ENCODE measurements at places on chromosomes 16 and 17.
A peak's percentile ranks its signal among the peaks of the same experiment; 100 is the strongest.

DNA sequence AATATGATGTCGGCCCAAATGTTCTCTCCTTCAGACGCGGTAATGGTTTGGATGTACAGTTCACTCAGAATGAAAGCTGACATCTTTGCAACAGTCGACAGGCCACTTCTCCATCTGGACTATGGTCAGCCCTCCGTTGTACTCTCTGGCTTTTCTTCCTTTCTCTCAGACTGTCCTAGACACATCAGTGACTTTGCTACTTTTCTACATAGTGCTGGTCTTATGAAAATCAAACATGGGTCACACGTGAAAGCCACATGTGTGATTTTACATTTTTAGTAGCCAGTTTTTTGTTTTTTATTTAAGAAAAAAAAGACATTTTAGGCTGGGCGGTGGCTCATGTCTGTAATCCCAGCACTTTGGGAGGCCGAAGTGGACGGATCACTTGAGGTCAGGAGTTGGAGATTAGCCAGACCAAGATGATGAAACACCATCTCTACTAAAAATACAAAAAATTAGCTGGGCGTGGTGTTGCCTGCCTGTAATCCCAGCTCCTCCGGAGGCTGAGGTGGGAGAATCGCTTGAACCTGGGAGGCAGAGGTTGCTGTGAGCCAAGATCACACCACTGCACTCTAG lies 644.1 kb downstream of the KCNJ2 start:
- DNase-seq: no peak

DNA sequence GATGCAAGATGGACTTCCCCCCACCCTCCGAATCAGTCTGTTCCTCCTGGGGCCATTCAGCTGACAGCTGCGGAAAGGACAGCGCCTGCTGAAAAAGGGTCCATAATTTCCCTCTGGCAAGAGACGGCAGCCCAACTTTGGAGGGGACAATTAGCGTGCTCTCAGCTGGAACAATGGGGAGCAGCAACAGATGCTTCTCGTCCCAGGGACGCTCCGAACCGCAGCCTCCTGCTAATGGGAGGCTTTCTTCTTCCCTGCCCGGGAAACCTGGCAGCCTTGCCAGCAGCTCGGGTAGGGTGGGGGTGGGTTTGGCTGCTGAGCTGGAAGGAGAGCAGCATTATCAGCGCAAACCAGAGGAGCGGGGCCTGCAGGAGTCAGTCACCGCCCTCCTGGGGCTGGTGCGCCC lies 500.0 kb upstream of the SALL1 start:
- DNase-seq: no peak

DNA sequence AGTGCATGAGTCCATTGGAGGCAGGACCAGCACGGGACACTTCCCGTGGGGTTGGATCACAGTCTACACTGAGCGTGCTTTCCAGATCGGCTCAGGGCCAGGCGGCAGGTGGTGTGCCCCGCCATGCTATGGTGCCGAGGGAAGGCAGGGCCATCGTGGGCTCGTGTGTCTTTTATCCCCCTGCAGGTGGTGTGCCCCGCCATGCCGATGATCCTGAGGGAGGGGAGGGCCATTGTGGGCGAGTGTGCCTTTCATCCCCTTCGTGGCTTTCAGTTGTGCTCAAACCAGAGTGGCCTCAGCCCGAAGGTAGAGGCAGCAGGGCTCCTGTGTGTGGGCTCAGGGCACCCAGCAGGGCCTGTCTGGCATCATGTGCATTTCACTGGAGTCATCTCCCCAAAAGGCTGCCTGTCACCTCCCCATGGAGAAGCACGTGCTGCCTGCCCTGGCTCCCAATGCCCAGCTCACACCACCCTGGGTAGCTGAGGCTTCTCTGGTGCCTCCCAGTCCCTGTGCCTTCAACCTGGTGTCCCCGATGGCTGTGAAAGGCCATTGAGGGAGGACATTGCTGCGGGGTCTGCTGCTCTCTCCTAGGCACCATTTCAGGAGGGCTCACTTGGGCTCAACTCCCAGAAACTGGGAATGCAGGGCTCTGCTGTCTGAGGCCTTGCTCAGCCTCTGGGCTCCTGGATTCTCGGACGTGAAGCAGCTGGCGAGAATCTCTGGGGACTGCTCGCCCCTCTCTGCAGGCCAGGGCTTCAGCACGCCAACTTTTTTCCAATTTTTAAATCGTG lies 207.6 kb downstream of the NPIPB11 start:
- DNase-seq: no peak

- no peak for DNase-seq
These were observed 144.0 kb upstream of the CHMP6 start for GRCh38 chr17:80847496-80848230.

GRCh38 chr16:11792410-11793241 lies 4.4 kb downstream of the ZC3H7A start:
- no peak for DNase-seq

GRCh38 chr17:43987131-43988021 lies 17.0 kb upstream of the NAGS start:
- DNase-seq: no peak

GRCh38 chr17:57880086-57880456 lies 30.2 kb upstream of the MRPS23 start:
- DNase-seq: no peak

- DNase-seq: no peak
These were observed 5.1 kb downstream of the GGA2 start for GRCh38 chr16:23505180-23505665.

DNA sequence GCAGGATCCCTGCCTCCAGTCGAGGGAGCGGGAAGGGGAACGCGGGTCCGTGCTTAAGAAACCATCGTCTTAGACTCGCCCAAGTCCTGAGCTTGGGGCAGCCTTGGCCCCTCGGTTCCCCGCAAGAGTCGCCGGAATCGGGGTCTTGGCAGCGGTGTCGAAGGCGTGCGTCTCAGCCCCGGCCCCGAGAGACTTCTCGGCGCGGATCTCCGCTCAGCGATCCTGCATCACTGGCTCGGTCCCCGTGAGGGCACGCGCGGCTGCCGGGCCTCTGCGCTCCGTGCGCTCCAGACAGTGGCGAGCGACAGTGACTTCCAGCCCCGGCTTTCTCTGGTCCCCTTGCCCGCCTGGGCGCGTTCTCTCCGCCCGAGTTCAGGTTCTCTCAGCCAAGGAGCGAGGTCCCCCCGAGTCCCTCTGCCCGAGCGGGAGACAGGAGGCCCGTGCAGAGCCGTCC lies 380 bp downstream of the HS3ST3A1 start:
- no peak for DNase-seq

DNA sequence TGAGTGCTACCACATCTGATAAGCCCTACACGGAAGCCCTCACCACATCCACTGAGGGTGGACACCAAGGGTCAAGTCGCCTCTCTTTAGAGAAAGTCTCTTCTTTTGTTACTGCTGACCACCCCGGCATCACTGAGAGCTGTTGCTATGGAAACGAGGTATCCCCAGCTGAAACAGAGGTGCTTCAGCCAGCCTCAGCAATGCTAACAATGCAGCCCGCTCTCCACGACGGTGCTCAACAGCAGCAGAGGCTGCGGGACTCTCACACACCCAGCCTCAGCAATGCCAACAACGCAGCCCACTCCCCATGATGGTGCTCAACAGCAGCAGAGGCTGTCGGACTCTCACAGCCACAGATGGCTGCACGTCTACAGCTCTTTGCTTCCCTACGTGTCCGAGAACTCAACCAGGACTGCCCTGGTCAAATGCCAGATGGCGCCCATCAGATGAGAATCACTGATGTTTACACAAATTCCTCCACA lies 41.4 kb downstream of the VPS53 start:
- DNase-seq: no peak

- DNase-seq: no peak
These were observed 61.7 kb upstream of the LGALS9 start for GRCh38 chr17:27569257-27569722.

- no peak for DNase-seq
These were observed 12.8 kb downstream of the KIF18B start for GRCh38 chr17:44934745-44935105.

- no peak for DNase-seq
These were observed 86.8 kb downstream of the CCT6B start for GRCh38 chr17:34874478-34874877.

DNA sequence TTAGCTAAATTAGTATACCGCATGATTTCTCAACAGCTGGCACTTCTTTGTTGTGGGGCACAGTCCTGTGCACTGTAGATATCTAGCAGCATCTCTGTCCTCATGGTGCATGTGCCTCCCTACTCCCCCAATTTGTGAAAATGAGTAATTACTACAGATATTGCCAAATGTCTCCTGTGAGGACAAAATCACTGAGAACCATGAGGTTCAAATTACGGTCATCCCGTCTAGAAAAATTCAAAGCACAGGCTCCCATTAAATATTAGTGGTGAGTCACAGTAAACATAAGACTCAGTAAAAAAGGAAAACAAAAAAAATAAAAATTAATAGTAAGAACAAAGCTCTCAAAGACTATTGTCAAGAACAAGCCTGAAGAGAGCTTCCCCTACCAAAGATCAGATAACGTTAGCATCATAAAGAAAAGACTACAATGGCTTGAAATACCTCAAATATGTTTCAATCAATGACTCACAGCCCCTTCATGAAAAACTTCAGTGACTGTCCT lies 57.8 kb downstream of the STH start:
- DNase-seq: peak; percentile 76

GRCh38 chr16:19776147-19776546 lies 58.1 kb downstream of the IQCK start:
- no peak for DNase-seq

- DNase-seq: no peak
These were observed 16.6 kb downstream of the LDHD start for GRCh38 chr16:75099738-75100602.

DNA sequence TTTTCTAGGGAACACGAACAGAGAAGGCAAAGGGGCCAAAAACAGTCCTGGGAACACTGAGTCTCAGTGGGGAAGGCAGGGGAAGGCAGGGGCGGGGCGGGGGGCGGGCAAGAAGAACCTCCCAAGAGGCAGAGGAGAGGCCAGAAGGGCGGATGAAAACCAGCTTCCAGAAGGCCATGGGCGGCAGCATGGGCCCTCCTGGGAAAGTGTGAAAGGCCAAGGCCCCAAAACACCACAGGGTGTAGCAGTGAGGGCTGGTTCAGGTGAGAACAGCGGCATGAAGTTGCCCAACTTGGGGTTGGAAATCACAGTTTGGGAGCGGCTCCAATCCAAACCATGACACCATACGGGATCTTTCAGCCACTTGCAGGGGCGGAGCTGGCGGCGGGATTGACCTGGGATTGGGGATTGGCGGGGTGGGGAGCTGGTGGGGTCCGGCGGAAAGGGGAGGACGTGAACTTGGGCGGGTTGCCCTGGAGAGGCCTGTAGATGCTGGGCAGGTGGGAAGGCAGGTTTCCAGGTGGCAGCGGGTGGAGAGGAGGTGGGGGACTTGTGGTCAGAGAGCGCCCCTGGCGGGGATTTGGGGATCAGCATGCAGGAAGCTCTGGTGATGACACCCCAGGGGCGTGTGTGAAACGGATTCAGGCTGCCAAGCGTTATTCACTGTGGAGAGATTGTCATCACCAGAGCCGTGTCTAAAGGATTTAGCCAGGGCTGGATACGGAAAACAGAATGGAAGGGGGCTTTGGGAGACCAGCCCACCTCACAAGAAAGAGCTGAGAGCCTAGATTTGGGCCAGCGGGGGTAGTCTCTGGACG lies 80.9 kb downstream of the ARHGAP23 start:
- peak; percentile 87 for DNase-seq

DNA sequence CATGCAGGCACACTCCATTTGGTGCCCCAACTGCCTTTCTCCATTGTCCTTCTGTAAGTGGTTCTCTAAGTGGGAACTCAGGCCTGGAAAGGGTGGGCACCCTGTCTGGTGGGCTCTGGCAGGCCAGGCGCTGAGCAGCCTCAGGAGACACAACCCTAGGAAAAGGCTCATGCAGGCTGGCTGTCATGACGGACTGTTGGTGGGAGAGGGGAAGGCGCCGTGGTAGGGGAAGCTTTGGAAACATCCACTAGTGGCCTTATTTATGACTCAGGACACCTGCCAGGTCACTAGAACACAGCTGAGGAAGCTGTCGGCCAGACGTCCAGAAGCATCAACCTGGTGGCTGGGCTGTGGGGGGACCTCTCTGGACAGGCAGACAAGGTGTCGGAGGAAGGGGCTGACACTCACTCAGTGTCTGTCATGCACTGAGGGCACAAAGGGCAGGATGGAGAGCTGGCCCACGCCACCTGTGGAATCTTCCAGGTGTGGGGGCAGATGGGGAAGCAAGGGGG lies 216.0 kb downstream of the SEC14L1 start:
- DNase-seq: no peak

GRCh38 chr16:58684001-58684353 lies 593 bp downstream of the SLC38A7 start:
- peak; percentile 22 for DNase-seq

- DNase-seq: no peak
These were observed 19.8 kb upstream of the NTN1 start for GRCh38 chr17:9001559-9001958.

- DNase-seq: no peak
These were observed 261.0 kb upstream of the CPHXL start for GRCh38 chr16:75987323-75987722.
